Fibroblast of skin of back (primary cell): ENCODE measurements at places on chromosomes 2 and 18.
A peak's percentile ranks its signal among the peaks of the same experiment; 100 is the strongest.

- no peak for DNase-seq
These were observed 11.2 kb downstream of the MRPS5 start for GRCh38 chr2:95110395-95110794.

- DNase-seq, result no peak
These were observed 73.0 kb upstream of the RAB12 start for GRCh38 chr18:8536231-8536630.

GRCh38 chr2:167404627-167405284, 516.5 kb downstream of the XIRP2 start:
- peak; percentile 57 for DNase-seq

DNA sequence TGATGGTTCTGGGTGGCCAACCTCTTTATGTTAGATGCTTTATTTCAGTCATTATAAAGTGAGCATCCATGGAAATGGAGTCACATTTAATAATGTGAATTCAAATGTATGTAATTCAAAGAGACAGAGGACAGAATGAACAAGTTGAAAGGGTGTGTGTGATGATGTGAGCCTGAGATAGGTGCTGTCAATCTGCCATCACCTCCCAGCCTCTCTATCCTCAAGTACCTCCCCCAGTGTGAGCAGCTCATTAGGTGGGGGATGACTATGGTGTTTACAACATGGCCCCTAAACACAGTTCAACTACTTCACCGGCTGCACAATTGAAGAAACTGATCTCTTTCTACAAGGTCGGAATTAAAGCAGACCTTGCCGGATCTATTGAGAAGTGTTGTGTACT, 74.7 kb upstream of the IGFBP5 start:
- no peak for DNase-seq

DNA sequence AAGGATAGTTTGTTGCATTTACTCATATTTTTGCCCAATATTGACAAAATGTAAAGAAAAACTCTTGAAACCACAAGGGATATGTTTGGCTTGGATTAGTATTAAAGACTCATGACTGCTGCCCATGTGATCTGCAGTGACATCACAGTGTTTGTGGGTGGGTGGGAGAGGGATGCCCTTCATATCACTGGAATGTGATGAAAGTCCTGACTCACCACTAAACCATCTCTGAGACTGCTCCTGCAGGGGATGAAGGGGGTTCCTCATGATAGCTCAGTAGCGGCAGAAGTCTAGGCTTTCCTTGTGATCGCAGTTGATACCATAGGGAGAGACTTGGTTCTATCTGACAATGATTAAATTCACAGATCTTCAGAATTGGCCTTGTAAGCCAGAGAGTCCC, 451.2 kb downstream of the CNTNAP5 start:
- peak; percentile 49 for DNase-seq

DNA sequence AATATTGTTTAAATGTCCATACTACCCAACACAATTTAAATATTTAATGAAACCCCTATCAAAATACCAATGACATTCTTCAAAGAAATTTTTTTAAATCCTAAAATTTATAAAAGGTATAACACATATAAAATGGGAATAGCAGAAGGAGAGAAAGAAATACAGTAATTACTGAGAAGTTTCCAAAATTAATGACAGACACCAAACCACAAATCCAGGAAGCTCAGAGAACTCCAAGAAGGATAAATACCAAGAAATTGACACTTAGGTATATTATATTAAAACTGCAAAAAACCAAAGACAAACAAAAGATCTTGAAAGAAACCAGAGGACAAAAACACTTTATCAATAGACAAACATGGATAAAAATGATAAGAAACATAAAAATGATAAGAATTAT, 101.1 kb downstream of the MEMO1 start:
- DNase-seq, result no peak

DNA sequence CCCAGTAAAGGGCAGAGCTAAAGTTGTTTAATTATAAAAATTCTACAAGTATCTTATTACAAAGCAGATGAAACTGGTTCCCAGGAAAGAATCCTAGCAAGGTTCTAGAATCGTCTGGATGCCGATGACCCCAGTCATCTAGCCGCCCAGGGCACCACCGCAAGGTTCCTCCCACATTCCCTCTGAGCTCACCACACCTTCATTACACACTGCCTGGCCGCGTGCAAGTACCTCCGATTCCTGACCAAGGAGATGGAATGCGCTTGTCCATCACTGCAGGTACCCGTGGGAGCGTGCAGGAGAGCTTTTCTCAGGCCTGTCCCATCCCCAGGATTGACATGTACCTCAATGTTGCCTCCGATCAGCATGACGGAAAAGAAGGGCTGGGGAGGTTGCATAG, 158.5 kb downstream of the LAMA1 start:
- DNase-seq, result no peak

DNA sequence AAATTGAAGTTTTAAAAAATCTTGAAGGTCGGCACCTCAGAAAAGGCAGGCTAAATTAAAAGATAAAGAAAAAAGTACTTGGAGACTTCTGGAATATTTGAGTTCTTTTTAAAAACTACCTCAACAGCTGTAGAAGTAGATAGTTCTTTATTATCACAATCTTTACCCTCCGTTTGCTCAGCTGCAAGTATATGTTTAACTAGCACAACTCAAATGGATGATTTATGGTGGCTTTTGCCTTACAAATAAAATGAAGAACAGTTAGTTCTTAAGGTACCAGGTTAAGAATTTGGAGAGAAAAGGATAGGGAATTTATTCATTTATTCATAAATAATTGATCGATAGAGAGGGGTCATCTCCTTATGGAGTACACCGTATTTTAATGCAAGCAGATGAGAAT, 237.6 kb upstream of the FOSL2 start:
- no peak for DNase-seq

DNA sequence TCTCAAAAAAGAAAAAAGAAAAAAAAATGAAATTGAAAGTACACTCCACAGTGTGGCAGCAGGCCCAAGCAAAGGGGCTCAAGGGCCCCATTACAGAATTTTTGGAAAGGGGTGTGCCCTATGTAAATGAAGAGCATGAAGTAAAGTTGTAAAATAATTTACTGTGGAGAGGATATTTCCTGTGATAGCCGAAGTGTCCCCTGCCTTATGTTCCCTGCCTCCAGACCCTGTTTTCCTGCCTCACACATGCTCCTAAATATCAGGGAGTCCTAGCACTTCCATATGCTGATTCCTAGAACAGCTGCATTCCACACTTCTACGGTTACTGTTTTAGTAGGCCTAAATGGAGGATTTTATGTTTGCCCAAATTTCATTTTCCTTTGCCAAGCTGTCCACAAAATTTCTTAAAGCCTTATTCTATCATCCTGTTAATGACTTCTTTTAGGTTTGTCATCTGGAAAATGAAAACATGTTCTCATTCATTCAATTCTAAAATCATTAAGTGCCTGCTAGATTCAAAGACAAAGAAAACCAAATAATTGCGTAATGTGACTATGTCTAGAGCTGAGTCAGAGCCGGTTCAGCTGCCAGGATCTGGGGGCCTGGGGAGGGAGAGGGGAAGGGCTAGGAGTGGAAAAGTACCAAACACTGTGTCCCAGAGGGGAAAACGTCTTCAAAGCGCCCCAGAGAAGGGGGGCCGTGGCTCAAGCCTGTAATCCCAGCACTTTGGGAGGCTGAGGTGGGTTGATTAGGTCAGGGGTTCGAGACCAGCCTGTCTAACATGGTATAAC, 25.9 kb upstream of the IMPA2 start:
- peak; percentile 91 for DNase-seq

- DNase-seq, result no peak
These were observed 98.1 kb downstream of the FAM210A start for GRCh38 chr18:13628211-13628610.

DNA sequence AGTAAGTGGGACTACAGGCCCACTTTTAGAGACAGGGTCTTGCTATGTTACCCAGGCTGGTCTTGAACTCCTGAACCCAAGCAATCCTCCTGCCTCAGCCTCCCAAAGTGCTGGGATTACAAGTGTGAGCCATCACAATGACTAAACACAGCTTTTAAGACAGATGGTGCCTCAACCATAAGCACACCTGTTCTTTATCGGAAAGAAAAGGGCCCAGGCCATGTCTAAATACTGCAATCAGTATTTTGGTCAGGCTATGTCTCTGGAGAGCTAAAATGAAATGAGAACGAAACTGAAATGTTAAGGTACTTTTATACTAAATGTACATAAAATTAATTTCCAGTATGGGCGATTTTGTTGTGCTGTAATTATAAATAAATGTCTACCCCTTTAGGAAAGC, 69.5 kb upstream of the SPTBN1 start:
- DNase-seq, result no peak

- no peak for DNase-seq
These were observed 11.4 kb downstream of the G6PC2 start for GRCh38 chr2:168912466-168912865.

DNA sequence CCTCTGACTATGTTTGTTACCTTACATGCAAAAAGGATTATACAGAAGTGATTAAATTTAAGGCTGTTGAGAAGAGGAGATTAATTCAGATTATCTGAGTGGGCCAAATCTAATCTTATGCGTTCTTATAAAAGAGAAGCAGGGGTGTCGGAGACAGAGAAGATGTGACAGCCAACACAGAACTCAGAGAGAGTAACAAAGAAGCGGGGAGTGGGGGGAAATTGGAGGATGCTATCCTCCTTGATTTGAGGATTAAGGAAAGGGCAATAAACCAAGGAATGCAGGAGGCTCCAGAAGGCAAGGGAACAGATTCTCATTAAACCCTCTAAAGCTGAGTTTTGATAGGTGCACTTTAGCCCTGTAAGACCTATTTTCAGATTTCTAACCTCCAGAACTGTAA, 291.3 kb upstream of the REG3G start:
- DNase-seq, result no peak

DNA sequence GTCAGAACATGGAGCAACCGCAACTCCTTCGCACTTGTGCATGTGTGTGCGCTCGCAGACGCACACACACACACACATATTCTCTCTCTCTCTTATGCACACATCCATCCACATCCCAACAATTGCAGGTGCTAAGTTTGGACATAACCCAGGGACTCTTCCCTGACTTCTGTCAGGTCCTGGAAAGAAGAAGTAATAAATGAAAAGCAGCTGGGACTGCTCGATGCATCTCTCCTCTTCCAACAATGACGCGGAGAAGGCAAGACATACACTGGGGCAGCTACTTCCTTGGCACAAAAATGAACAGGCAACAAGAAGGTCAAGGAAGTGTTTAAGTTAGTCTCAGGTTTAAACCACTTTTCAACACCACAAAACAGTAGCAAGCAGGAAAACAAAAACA, 23.6 kb downstream of the STARD7 start:
- no peak for DNase-seq

GRCh38 chr18:8073167-8073566, 506.1 kb downstream of the PTPRM start:
- peak; percentile 29 for DNase-seq

- DNase-seq, result no peak
These were observed 2.5 kb downstream of the TNFAIP6 start for GRCh38 chr2:151359768-151360461.

DNA sequence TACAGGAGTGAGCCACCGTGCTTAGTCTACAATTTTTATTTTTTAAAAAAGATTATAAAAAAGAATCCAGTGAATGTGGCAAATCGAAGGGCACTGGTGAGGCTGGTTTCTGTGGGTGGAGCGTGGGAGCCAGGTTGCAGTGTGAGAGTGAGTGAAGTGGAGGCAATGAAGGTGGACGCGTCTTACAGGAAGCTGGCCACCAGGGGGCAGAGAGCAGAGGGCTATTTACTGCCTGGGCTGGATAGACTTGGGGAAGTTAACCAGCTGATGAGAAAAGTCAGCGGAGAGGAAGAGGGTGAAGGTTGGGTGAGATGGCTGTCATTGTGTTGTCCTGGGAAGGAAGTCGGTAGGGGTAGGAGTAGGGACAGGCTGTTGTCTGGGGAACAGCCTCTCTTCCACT, 6.8 kb downstream of the SCTR start:
- peak; percentile 23 for DNase-seq

DNA sequence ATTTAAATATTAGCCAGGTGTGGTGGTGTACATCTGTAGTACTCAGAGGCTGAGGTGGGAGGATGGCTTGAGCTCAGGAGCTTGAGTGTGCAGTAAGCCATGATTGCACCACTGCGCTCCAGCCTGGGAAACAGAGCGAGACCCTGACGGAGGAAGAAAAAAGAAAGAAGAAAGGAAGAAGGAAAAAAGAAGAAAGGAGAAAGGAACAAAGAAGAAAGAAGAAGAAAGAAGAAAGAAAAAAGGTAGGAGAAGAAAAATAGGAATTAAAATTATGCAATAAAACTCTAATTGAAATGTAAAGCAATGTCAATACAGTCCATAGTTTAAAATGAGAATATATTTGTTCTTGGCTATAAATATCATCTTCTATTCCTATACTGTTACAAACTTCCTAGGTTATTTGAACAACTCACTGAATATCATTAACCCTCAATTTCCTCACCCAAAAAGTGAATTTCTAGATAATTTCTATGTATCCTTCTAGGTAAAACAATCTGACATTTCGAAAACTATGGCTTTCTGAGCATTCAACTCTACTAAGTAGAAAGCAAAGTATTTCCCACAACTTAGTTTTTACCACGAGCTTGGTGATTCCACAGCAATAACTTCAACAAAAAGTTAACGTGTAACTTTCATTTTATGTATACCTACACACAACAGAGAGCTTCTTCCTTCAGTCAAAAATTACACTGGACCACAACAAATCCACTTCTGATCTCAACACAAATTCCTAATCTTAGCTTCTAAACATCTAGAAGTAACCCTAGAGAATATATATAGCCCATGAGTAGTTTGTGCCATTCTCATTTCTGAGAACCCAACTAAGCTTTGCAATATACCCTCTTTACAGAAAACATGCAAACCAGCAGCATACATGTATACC, 19.7 kb downstream of the LPIN2 start:
- DNase-seq, result no peak

- no peak for DNase-seq
These were observed 252.0 kb upstream of the VWC2L start for GRCh38 chr2:214158851-214159250.

DNA sequence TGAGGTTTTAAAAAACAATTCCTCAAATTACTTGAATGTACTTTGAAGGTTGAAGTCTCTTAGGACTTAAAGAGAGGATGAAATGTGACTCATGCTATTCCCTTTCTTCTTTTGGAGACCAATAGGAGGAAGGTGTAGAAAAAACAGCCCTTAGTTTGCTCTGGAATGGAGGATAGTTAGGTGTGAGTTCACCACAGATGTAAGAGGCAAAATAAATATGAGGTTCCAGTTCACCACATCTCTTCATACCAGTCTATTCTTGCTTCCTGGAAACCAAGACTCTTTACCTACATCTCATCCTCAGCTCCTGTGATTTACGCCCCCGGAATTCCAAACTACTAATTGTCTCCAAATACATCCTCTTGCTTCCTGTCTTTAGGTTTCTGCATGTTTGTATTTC, 77.5 kb upstream of the TTC21B start:
- DNase-seq, result no peak

DNA sequence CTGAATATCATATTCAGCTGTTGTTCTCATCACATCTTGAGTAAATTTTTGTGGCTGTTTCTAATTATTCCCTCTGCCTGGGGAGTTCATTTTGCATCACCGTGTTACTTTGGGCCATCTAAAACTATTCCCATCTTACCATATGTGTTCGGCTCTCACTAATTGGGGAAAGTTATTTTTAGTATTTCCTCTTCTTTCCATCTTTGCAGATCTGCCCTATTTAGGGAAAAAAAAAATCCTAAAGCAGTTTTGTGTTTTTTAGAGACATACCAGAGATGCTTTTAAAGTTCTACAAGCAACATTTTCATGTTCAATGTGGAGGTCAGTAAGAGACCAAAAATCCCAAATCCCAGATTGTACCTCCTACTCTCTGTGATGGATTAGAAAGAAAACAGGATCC, 111.3 kb upstream of the NDUFV2 start:
- peak; percentile 82 for DNase-seq

- DNase-seq, result no peak
These were observed 76.2 kb upstream of the GLI2 start for GRCh38 chr2:120659275-120659977.

- no peak for DNase-seq
These were observed 40.8 kb downstream of the RAB10 start for GRCh38 chr2:26074676-26075075.
